ENCODE measurements at places on chromosomes 7 and 10.

DNA sequence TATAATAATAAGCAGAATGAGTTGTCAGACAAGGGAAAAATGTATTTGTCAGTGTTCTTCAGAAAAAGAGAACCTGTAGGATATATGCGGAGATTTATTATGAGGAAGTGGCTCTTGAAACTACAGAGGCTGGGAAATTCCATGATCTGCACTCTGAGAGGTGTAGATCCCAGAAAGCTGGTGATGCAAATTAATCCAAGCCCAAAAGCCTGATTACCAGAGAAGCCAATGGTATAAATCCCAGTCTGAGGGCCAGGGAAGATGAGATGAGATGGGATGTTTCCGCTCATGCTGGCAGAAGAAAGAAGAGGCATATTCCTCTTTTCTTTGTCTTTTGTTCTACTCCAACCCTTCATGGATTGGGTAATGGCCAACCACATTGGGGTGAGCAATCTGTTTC is 732.8 kb upstream of the IGFBP3 start:
- no peak for DNase-seq

DNA sequence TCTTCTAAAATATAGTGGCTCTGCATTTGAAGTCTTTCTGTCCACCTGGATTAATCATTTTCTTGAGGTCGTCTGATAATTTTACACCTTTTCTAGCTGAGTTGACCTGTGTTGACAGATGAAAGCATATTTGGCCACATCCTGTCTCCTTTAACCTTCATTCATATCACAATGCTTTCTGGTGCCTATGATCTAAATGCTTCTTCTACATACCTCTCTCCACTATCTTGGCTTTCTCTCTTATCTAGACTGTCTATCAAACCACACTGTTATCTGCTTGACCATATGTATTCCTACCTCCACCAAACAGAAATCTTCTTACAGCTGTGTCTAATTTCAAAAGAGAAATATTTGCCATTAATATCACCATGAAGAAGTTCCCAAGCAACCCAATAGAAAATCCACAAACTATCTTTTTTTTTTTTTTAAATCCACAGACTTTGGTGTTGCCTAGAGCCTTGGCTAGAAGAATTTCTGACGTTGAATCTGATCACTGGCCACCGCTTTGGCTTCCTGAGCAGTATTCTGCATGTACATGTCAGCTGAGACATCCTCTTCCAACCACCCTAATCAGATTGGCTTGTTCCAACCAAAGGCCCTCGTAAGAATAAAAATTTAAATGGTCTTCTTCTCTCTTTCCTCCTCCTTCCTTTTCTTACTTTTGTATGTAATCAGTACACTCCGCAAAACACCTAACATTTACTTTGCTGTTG is 66.3 kb upstream of the SP4 start:
- no peak for DNase-seq

DNA sequence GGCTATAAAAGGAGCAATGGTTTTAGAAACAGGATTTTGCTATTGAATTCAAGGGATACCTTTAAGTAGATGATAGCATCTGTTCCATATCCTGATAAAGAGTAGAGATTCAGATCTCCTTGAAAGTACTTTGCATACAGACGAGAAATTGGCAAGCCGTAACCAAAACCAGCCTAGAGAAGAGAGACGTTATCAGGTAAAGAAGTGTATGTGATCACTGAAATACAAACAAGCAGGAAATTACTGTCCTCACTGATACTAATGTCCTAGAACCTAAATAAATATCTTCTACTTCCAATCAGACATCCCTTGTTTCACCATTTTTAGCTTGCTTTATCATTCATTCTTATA is 9.4 kb downstream of the PDK4 start:
- no peak for DNase-seq

GRCh38 chr10:23293973-23294590 is 50.5 kb downstream of the C10orf67 start:
- no peak for DNase-seq

DNA sequence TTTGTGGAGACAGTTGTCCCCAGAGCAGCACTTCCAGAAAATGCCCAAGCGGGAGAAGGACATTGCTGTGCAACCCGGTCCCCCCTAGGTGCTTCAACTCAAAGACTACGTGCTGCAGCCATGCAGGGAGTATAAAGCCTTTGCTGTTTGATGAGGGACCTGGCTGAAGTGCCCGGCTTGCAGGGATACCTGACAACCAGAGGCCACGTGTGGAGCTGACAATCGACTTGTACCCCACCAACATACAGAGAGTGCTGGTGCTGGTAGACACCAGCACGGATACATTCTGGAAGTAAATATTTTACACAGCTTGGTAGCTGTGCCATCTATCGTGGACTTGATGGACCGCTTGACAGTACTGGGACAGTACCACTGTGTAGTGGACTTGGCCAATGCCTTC is 240.6 kb downstream of the CACNA2D1 start:
- no peak for DNase-seq

DNA sequence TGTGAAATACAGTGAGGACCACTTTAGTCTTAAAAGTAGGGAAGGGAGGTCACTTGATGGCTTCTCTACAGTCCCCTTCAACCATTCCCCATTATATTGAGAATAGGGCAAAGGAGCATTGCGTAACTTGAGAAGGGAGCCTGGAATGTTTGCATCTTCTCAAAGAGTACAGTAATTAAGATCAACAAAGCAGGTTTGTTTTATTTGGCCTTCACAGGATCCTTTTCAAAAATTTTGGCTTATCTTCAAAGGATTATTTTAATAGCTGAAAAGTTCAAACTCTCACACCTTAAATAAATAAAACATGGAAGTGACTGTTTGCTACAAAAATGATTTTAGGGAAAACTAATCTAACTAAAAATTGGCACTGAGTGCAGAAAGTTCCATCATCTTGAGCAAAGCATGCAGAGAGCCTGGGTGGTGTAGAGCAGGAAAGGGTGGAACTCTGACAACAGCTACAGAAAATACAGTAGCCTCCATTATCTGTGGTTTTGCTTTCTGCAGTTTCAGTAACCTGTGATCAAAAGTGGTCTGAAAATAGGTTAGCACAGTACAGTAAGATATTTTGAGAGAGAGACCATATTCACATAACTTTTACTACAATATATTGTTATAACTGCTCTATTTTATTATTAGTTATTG is 214.0 kb downstream of the MDFIC start:
- no peak for DNase-seq

DNA sequence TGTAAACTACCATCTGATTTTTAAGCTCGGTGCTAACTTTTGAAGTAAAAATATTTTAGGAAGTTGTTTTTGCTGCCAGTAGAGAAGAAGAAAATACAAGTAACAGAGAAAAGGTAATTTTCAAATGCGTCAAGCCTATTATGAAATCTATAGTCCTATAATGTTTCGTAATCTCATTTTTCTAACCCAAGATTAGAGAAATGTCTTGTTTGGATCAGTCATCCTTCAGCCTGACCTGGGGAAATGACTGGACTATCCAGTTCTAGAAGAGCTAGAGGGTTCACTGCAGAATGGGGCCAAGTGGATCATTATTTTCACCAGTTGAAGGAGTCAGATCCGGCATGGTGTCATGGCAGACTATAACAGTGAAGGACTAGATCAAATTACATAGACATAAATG is 62.7 kb upstream of the FGL2 start:
- DNase-seq, result no peak

GRCh38 chr10:1410032-1410431 is 327.3 kb downstream of the ADARB2 start:
- no peak for DNase-seq

Measured in midbrain (tissue), 1 donor.